T-helper 1 cell treated with Interleukin-12 subunit alpha and Interleukin-12 subunit beta and Interleukin-4 antibody, amounts not matched to agents 30 ng/mL and 1 ng/mL, for 36 hours (primary cell): ENCODE measurements at places on chromosomes 2 and 18. TPM values are rescaled to one million over a fixed set of nuclear protein-coding genes. Genes with fewer than 3 reads are reported as not detected.

The PSD4 gene
- 334 and 338 TPM in 2 replicates for total RNA-seq

The STAM2 gene
- total RNA-seq = 22.4 and 24.0 TPM in 2 replicates

The CIB4 gene
- total RNA-seq = not detected in 2 replicates

The DTYMK gene
- 60.2 and 65.9 TPM in 2 replicates for total RNA-seq

The ABCG8 gene
- total RNA-seq = not detected in 2 replicates

The STARD6 gene
- 0.27 TPM in 1 of 2 replicates, not detected in the other for total RNA-seq

The KCMF1 gene
- 88.0 and 89.7 TPM in 2 replicates for total RNA-seq

The KIF5C gene
- total RNA-seq = 18.3 and 20.5 TPM in 2 replicates

The SLC4A3 gene
- total RNA-seq = not detected in 2 replicates

The CACNB4 gene
- 0.44 and 0.80 TPM in 2 replicates for total RNA-seq

The LDLRAD4 gene
- 23.7 and 24.7 TPM in 2 replicates for total RNA-seq

The DNAH6 gene
- 0.39 and 0.81 TPM in 2 replicates for total RNA-seq

The ACADL gene
- total RNA-seq = not detected in 2 replicates

The BOLL gene
- total RNA-seq = not detected in 2 replicates

The CNTNAP5 gene
- not detected in 2 replicates for total RNA-seq

The STEAP3 gene
- 0.05 and 0.15 TPM in 2 replicates for total RNA-seq

The GAD1 gene
- 4.0 and 5.1 TPM in 2 replicates for total RNA-seq

The CCDC93 gene
- 34.8 and 41.2 TPM in 2 replicates for total RNA-seq

The CTLA4 gene
- 49.2 and 51.3 TPM in 2 replicates for total RNA-seq

The NFATC1 gene
- 38.2 and 40.2 TPM in 2 replicates for total RNA-seq

The PLGLB2 gene
- total RNA-seq = 5.7 and 6.3 TPM in 2 replicates

The SRD5A2 gene
- total RNA-seq = not detected in 2 replicates

The ACTG2 gene
- not detected in 2 replicates for total RNA-seq

The PNPT1 gene
- 34.4 and 47.7 TPM in 2 replicates for total RNA-seq

The FOXI3 gene
- not detected in 2 replicates for total RNA-seq

The PRSS56 gene
- total RNA-seq = not detected in 2 replicates

The SULT1C4 gene
- not detected in 2 replicates for total RNA-seq

The DPY30 gene
- 53.3 and 59.3 TPM in 2 replicates for total RNA-seq

The ZNF397 gene
- 18.6 and 19.6 TPM in 2 replicates for total RNA-seq

The ADRA2B gene
- 0.05 and 0.07 TPM in 2 replicates for total RNA-seq

The BABAM2 gene
- total RNA-seq = 40.8 and 42.6 TPM in 2 replicates

The BCL11A gene
- not detected in 2 replicates for total RNA-seq

The RSAD2 gene
- 62.0 and 62.2 TPM in 2 replicates for total RNA-seq

The DSC1 gene
- not detected in 2 replicates for total RNA-seq

The AFF3 gene
- total RNA-seq = 0.93 and 1.2 TPM in 2 replicates

The KIDINS220 gene
- 31.9 and 36.7 TPM in 2 replicates for total RNA-seq

The TYMS gene
- 213 and 224 TPM in 2 replicates for total RNA-seq

The QPCT gene
- 0.49 and 0.54 TPM in 2 replicates for total RNA-seq

The GALR1 gene
- not detected in 2 replicates for total RNA-seq

The DTNA gene
- 0.05 and 0.24 TPM in 2 replicates for total RNA-seq

The IL36RN gene
- not detected in 2 replicates for total RNA-seq

The PLCD4 gene
- total RNA-seq = 0.49 and 0.64 TPM in 2 replicates
